ENCODE measurements at places on chromosomes 16 and 17.

DNA sequence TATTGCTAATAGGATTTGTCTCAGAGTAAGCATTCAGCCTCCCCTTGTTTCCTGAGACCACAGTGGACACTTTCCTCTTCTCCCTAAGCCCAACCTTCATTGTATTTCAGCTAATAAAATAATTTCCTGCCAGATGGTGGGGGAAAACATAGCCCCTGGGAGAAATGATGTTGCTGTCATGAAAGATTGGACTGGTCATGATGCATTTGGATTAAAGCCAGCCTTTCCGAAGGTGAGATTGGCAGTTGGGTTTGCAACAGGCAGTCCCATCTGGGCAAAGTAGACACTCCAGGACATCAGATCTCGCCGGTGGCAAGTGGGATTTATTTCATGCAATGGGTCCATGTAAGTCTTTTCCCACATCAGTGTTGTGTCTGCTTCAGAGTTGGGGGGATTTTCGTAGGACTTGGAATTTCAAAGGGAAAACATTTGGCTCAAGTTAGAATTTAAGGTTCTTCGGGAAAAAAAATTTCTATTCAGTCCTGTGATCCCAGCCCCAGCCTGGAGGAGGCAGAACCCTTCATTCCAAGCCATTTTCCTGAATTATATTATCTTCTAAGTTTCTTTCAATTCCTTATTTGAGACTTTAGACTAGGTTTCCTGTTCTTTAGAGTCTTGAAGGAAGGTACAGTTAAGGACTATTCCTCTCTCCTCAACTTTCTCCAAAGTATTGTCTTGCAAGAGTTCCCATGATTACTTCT is 391.7 kb downstream of the XYLT1 start:
- no peak for DNase-seq

- no peak for DNase-seq
Observed at GRCh38 chr17:42531455-42532354, 4.3 kb upstream of the NAGLU start.

DNA sequence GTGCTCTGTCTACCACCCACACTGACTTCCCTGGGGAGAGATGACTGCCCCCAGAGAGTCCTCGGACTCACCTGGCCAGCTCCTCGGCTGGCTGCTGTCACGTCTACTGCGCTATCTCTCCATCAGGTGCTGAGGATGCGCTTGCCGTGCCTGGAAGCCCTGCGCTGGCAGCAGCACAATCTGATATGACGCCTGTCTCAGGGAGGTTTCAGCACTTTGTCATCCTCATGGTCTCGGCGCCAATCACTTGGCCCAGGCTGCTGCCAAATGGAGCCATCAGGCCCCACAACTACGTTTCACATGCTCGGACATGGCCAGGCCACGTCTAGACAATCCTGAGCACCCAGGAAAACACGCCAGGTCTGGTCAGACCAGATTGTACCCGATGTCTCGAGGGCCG is 46.7 kb downstream of the FOXL1 start:
- DNase-seq: no peak

GRCh38 chr17:81741594-81742452 is 29.7 kb downstream of the SLC25A10 start:
- no peak for DNase-seq

DNA sequence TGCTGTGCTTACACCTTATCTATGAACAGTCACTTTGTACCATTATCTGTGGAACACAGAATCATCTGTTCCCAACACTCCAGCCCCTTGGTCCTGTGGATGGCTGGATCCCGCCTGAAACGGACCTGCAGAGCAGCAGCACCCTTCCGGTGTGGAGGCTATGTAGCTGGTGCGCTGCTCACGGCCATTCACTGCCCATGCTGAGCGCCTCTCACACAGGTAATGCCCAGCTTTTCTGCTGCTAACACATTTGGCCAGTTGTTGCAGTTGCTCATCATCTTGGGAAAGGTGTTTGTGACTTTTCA is 11.4 kb upstream of the PLK1 start:
- no peak for DNase-seq

- no peak for DNase-seq
Observed at GRCh38 chr16:86982912-86983311, 334.3 kb downstream of the C16orf95 start.

- no peak for DNase-seq
Observed at GRCh38 chr16:56357765-56358322, 67.5 kb downstream of the AMFR start.

DNA sequence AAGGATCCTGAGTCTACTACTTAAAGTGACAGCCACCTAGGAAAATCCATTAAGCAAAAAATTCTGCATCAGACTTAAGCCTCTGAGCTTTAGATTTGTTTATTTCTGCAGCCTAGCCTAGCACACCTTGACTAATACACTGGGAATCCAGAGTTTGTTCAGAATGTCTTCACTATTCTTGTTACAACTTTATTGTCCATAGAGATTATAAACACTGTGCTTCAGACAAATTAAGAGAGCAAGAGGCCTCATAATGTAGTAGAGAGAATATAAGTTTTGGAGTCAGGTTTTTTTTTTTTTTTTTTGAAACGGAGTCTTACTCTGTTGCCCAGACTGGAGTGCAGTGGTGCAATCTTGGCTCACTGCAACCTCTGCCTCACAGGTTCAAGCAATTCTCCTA is 8.9 kb upstream of the THUMPD1 start:
- no peak for DNase-seq

DNA sequence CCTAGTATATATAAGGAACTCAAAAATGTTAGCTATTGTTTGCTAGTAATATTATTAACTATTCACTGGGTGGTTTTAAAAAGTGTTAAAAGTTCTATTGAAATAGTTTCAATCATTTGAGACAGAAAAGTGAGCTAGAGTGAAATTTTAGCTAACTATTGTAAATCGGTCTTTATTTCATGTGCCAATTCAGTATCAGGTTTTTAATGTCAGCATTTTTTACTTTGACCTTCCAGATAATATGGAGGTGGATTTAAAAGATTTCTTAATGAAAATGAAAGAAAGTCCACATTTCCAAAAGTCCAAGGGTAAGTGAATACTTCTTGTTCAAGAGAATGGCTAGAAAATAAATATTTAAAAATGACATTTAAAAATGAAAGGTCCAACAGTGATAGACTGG is 90.9 kb downstream of the EFCAB13 start:
- DNase-seq: no peak

DNA sequence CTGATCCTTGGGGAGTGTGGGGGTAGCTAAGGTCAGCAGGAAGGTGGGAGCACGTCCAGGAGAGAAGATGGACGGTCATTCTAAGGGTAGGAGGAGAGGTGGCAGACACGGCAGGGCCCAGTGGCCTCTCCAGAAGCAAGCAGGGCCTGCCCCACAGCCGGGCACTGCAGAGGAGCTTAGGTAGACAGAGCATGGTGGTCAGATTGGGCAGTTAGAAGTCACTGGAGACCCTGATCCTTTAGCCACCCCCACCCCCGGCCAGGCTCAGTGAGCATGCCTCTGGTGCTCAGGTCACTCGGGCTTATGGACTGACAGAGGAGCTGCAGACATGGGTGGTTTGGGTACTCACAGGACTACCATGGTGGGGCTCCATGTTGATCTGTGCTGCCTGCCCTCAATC is 26.3 kb downstream of the NLRP1 start:
- no peak for DNase-seq

- DNase-seq: no peak
Observed at GRCh38 chr17:2683912-2684311, 27.7 kb downstream of the CLUH start.

DNA sequence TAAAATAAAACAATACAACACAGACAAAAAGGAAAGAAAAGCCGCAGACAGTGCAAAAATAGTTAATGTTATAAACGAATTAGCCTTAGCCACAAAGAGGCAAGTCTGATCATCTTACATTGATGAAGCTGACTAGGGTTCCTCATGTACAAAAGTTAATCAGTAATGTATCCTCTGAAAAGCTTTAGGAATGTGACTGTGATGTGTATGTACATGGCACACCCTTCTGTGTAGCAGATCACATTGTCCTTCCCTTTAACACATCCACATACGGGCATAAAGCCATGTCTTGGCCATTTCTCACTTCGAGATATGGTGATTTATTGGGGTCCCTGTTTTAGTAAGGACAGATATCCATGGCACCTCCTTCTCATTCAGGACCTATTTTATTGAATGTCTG is 1327.5 kb upstream of the CDH8 start:
- no peak for DNase-seq

Data from stimulated activated CD8-positive, alpha-beta memory T cell treated with anti-CD3 and anti-CD28 coated beads, Interleukin-7, amount 100 ng/mL, for 4 hours (primary cell).